Activated T-helper 17 cell treated with anti-CD3 and anti-CD28 coated beads, Interleukin-2, amount 50 U/mL, for 72 hours (primary cell): ENCODE measurements at places on chromosomes 13 and 19.

GRCh38 chr19:51364200-51365106 is 1.7 kb downstream of the ETFB start:
- no peak for ATAC-seq

GRCh38 chr13:92500192-92500591 is 726.4 kb upstream of the GPC6 start:
- no peak for ATAC-seq

- ATAC-seq, result no peak
Observed at GRCh38 chr19:51091895-51092873, 9.5 kb upstream of the KLK14 start.

DNA sequence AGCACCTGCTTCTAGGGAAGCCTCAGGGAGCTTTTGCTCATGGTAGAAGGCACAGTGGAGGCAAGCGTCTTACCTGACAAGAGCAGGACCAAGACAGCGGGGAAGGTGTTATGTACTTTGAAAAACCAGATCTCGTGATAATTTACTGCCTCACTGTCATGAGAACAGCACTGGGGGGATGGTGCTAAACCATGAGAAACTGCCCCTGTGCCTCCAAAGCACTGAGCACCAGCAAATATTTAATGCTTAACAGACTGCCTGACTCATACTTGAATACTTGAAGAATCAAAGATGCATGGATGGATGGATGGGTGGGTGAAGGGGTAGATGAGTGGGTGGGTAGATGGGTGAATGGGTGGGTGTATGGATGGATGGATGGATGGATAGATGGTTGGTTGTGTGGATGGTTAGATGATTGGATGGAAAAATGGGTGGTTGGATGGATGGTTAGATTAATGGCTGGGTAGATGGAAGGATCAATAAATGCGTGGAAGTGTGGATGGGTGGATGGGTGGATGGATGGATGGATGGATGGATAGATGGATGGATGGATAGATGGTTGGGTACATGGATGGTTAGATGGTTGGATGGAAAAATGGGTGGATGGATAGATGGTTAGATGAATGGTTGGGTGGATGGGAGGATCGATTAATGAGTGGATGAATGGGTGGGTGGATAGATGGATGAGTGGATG is 101.1 kb upstream of the IPO5 start:
- no peak for ATAC-seq

DNA sequence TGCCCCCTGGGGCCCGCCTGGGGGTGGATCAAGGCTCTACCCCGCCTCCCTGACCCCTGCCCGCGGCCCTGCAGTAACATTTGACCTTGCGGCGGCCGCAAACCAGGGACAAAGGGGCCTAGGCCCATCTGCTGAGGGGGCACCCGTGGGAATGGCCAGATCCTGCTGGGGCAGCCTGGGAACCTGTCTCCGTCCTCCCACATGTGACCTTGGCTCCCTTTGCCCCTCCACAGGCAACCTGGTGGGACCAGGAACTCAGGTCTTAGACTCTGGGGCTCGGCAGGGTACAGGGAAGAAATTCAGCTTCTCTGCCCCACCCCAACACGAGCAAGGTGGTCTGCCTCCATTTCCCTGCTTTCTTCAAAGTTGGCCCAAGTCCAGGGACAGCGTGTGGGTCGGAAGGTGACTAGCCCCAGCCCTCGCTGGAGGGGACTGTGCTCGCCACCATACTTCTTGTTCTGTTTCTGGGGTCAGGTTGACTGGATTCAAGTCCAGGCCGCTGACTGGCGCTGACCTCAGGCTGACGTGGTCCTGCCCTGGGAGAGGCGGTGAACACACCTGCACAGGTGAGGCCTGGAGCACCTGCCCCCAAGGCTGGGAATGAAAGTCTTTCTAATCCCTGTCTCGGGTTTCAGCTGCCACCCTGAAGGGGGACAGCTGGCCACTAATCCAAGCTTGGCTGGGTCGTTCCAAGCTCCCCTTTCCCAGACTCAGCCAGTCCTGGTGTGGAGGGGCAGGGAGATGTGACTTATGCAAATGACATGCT is 2.5 kb upstream of the NR2F6 start:
- ATAC-seq, result no peak

DNA sequence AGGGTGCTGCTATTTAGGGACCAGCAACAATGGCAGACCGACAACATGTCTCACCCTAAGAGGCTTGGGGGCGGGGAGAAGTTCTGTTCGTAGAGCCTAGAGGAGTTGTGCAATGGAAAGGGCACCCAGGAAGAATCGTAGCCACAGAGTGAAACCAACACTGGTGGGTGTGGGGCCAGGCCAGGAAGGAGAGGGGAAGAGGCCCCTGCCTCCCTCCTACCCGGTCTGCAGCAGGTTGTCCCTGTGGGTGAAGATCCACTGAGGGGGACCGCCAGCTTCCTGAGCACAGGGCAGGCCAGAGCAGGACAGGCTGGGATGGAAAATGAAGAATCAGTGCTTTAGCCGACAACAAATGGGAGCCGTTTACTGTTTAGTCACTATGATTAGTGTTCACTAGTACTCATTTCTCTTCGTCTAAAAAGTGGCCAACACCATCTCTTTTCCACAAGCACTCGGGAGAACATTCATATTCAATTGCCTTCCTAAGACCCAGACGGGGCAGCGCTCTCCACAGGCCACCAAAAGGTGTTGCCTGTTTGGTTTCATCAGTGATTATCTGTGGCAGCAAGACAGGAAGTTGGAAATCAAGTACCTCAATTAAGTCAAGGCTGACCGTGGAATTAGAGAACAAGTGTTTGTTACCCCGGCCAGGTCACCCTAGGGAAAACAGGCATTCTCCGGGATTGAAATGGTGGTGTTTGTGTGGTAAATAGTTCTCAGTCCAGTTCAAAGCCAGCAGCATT is 1.1 kb upstream of the ATP11A start:
- ATAC-seq, result peak; percentile 51

GRCh38 chr19:31678421-31678820 is 329.2 kb upstream of the TSHZ3 start:
- ATAC-seq, result no peak

- ATAC-seq, result no peak
Observed at GRCh38 chr13:98411617-98412265, 165.2 kb downstream of the STK24 start.

DNA sequence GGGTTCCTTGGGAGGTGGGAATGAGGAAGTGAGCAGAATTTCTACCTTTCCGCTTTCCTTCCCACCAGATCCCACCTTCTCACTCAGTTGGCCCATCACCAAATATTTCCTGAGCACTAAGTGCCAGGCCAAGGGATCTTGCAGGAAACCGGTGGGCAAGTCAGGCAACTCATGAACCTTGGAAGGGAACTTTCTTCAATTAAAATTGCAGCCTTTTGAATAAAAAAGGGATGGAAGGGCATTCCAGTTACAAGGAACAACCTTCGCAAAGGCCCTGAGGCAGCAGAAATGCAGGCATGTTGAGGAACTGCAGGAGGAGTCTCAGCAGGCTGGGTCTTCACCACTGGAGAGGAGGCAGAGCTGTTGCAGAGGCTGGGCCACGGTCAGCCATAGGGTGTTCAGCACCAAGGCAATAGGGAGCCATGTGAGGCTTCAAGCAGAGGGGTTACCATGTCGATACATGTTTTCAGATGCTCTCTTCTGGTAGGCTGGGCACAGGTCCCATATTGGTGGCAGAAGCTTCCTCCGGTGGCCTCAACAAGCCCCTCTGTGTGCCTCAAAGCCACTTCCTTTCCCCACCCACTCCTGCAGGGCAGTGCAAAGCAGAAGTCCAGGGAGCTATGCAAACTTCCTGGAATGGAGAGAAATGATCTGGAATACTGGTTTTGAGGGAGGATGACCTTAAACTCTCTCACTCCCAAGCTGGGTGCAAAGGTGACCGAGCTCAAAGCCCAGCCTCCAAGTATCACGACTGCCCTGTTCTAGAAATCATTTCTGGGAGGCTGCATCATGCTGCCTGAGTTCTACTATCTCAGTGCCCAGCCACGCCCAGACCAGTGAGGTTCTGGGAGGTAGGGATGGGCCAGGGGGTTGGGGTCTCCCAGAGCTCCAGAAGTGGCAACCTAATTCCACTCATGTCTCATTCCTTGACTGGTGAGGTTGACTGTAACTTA is at the start of gene FUT6:
FUT6 (minus strand) TSS at position 638 of the 953 bp plus-strand sequence. CDS start 7,135 bp downstream, outside the sequence.
- no peak for ATAC-seq

- peak; percentile 15 for ATAC-seq
Observed at GRCh38 chr13:32426990-32427851, 709 bp downstream of the N4BP2L1 start.

DNA sequence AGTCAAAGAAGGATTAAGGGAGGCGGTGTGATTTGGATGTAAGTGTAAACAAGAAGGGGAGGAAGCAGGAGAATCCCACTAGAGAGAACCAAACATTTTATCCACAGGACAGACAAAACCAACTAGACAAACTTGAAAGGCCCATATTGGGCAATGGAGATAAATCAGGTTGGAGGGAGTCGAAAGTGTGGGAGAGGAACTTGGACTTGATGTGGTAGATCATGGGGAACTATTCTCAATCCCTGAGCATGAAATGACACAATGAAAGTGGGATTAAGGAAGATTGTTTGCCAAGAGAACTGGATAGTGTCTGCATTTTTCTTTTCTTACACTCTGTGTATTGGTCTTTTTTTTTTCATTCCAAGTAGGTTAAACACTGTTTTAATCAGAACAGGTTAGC is 17.9 kb downstream of the GPR183 start:
- no peak for ATAC-seq

DNA sequence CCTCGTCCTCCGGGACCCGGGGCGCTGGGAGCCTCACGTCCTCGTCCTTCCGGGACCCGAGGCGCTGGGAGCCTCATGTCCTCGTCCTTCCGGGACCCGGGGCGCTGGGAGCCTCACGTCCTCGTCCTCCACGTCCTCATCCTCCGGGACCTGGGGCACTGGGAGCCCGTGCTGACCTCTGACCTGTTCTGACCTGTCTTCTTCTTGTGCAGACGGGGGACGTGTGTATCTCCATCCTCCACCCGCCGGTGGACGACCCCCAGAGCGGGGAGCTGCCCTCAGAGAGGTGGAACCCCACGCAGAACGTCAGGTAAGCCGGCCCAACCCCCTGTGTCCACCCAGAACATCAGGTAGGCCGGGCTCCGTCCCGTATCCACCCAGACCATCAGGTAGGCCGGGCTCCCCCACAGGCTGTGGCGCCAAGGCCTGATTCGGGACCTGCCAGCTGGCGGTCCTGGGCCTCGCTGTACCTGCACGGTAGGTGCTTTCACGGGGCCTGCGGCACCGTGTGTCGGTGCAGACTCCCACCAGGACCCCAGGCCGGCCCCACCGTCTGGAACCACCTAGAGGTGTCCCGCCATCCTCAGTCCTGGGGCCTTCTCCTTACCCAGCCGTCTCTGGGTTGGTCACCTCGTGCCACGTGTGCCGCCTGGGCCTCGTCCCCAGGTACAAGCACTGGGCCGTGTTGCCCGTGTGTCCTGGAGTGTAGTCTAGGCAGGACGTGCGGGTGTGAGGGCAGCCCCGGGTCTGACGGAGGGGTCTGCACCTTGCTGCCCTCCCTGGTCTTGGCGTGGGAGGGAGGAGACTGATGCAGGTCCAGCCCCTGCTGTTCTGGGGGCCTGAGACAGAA is 4.7 kb downstream of the CDC34 start:
- ATAC-seq, result no peak

DNA sequence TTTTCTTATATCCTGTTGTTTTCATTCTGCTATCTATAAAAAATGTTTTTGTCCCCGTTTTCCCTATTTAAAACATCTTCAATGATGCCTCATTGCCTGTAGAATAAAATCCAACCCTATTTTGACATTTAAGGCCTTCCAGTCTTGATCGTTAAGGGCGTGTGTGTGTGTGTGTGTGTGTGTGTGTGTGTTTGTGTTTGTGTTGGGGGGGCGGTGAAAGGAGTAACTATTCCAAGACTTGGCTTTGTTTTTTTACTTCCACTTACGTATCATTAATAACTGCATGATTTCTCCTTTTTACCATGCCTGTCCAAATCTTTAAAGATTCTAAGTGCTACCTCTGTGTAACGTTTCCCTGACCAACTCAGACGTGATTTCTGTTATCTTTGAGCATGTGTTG is 784 bp downstream of the PIBF1 start:
- ATAC-seq, result no peak

DNA sequence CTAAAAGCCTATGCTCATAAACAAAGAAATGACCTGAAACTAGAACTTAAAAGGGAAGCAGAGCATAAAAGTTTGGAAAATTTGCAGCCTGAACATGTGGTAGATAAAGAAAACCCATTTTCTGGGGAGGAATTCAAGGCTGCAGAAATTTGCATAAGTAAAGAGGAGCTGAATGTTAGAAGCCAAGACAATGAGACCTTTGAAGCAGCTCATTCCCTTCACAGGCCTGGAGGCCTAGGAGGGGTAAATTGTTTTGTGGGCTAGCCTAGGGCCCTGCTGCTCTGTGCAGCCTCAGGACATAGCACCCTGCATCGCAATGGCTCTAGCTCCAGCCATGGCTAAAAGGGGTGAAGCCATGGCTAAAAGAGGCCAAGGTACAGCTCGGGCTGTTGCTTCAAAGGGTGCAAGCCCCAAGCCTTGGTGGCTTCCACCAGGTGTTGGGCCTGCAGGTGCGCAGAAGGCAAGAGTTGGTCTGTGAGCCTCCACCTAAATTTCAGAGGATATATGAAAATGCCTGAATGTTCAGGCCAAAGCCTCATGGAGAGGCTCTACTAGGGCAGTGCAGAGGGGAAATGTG is 38.3 kb downstream of the ZIC2 start:
- ATAC-seq, result no peak

- ATAC-seq, result no peak
Observed at GRCh38 chr13:50126263-50126992, 111.2 kb downstream of the KCNRG start.

- no peak for ATAC-seq
Observed at GRCh38 chr19:34733266-34733745, 737 bp upstream of the ZNF181 start.

DNA sequence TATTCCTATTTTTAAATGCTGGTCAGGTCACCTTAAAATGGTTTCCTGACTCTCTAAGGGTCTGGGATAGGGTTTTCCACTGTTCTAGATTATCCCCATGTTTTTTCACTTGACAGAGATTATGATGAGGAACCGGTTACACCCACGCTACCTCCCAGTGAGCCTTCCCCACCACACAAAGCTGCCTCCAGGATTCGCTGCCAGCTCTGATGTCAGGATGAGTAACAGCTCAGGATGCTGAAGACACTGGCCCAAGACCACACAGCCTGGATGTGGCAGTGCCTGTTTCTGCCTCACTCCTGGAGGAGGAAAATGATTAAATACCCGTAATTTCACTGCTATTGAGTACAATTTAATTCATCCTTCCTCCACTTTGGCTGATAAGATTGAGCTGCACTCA is 22.9 kb downstream of the ZNF114 start:
- peak; percentile 28 for ATAC-seq

- ATAC-seq, result no peak
Observed at GRCh38 chr19:31408460-31409124, 59.4 kb upstream of the TSHZ3 start.

GRCh38 chr19:55087542-55087901 is 11.9 kb downstream of the EPS8L1 start:
- ATAC-seq, result no peak

- no peak for ATAC-seq
Observed at GRCh38 chr13:44440046-44440608, 66.5 kb downstream of the SERP2 start.
